ENCODE measurements at places on chromosomes 4 and X.

DNA sequence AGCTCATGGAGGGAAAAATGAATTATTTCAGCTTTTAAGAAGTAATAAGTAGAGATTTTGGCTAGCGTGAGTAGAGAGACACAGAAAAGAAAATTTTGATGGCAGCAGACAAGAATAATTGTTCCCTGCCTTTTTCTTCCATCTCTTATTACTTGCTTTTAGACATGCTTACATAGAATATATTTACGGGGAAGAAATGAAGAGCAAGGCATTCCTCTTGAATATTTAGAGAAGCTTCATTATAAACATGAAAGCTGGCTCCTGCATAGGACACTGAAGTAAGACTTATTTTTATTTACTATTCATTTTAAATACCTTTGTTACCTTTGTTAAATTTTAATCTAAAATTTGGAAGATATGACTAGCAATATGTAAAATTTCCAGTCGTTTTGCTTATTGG is 32.2 kb downstream of the DCK start:
- DNase-seq, result no peak

DNA sequence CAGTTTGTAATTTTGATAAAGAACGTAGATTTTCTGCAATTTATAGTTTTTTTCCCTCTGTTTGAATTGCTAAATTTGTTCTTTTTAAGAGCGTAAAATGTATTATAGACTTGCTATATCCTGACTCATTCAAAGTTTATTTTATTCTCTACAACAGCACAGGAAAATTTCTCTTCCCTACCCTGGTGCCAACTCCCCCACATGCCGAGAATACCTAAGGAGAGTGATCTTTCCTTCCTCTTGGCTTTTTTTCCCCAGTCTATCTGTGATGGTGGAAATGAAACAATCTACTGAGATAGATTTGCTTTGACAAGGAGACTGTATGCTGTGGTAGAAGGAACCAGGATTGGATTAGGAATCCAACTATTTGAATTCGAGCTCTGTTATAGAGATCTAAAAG is 271.6 kb downstream of the TLL1 start:
- no peak for DNase-seq

DNA sequence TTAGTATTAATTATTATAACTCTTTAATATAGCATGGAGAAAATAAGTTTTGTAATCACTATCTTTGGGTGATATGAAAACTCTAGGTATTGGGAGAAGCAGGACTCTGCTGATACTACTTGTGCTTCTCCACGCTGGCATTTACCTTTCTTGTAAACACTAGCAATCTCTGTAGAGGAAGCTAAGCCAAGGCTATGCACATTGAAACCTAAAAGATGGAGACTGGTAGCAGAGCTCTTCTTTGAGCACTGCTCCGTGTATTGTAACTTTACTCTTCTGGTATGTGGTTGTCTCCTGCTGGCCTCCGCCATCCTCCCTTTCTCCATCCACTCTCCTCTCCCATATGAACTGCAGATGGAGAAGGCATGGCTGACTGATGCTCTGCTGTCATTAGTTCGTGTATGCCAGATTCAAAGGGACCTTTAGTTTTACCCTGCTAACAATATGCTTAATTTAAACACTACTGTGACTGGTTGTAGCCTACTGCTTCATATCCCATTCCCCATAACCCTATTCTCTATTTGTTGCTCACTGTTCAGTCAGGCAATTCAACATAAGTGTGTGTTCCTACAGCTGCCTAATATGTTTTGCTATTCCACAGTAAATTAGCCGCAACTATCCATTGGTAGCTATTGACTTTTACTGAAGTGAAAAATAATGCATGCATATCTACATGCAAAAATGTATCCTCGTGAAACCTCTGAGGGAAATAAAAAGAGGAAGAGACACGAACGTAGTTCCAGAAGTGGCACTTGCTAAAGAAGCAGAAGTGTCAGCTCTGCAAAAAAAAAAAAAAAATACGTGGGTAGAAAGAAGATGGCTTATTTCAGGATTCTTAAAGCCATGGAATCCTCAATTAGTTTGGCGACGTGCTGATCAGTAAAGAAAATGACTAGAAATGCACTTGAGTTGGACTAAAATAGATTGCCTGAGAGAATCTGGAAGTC is 55.6 kb upstream of the CCSER1 start:
- DNase-seq, result no peak

- no peak for DNase-seq
Measured at GRCh38 chr4:119113033-119113655, 22.5 kb upstream of the MYOZ2 start.

GRCh38 chrX:7614616-7615015 is 228.4 kb upstream of the VCX start:
- DNase-seq, result no peak

GRCh38 chr4:130478406-130478805 is 1382.5 kb downstream of the C4orf33 start:
- DNase-seq, result no peak

GRCh38 chr4:117908306-117909207 is 125.7 kb upstream of the NDST3 start:
- no peak for DNase-seq

DNA sequence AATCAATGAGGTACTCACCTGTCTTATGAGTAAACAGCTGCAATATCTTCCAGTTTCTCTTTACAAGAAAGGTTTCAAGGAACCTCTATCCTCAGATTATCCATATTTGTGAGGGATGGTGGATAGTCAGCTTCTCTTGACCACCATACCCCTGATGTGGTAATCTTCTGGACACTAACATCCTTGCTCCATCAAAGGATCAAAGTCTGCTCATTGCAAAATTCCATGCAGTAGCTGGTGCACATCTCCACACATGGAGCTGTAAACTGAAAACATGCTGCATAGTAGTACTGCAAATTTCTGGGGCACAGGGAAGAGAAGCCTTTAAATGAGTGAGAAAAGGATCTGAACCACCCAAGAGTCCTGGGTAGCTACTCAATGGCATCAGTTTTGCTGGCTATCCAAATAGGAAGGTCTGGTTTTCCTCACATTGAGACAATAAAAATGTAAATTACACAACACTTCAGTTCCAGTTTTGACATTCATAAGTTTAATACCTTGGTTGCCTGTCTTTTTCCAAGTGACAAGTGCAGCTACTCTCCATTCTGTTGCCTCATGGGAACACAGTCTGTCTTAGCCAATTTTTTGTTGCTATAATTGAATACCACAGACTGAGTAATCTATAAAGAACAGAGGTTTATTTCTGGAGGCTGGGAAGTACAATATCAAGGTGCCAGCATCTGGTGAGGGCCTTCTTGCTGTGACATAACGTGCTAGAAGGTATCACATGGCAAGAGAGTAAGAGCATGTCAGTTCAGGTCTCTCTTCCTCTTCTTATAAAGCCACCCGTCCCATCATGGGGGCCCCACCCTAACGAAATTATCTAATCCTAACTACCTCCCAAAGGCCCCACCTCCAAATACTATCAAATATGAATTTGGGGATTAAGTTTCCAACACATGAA is 34.4 kb upstream of the ARHGEF6 start:
- DNase-seq, result no peak

GRCh38 chr4:145283909-145284308 is 103.5 kb upstream of the OTUD4 start:
- DNase-seq, result no peak

GRCh38 chrX:79601341-79602131 is 234.4 kb upstream of the ITM2A start:
- no peak for DNase-seq

DNA sequence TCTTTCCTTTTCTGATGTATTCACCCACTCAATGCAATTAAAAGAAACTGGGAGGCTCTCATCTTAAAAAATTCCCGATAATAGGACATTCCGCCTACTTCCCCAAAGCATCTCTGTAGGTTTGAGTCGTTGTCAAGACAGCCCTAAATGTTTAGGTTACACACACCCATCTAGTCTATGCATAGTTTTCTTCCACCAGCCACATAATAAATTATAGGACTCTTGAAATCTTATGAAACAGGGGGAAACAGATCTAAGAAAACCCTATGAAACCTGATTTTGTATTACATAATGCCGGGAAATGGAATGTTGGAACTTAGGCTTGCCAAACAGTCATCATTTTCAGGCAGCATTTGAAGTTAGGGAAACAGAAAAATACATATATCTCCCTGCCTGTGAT is 150.0 kb downstream of the PRKX start:
- no peak for DNase-seq

DNA sequence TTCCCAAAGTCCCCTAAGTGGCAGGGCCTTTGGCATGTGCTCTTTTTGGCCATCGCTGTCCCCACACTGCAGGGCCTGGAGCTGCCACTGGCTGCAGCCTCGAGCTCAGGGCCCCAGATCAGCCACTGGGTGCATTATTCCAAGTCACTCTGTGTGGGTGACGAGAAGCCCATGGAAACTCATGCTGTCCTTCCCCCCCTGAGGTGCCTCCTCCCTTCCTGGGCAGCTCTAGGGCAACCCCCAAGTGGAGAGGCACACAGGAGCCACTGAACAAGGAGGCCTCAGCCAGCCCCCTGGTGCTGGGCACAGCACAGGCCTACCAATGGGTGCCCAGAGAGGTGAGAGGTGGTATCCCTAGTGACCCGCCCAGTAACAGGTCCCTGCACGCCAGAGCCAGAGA is 84.5 kb downstream of the PPP2R2C start:
- DNase-seq, result no peak

GRCh38 chr4:1290165-1290977 is 680 bp downstream of the MAEA start:
- no peak for DNase-seq

DNA sequence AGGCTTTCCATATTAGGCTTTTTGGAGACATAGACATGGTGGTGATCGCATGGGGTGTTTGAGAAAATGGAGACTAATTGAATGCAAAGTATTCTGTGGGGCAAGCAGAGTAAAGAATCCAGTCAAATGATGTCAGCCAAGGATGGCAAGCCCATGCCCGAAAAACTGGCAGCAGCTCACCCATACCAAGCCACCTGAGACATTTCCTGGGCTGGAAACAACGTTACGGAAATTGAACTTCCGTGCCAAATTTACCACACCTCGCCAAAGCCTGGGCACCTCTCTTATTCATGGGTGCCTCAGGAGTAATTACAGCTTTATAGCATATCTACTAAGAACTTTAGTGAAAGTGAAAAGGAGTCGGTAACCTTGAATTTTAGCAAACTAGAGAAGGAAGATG is 166.4 kb downstream of the CBR4 start:
- no peak for DNase-seq

DNA sequence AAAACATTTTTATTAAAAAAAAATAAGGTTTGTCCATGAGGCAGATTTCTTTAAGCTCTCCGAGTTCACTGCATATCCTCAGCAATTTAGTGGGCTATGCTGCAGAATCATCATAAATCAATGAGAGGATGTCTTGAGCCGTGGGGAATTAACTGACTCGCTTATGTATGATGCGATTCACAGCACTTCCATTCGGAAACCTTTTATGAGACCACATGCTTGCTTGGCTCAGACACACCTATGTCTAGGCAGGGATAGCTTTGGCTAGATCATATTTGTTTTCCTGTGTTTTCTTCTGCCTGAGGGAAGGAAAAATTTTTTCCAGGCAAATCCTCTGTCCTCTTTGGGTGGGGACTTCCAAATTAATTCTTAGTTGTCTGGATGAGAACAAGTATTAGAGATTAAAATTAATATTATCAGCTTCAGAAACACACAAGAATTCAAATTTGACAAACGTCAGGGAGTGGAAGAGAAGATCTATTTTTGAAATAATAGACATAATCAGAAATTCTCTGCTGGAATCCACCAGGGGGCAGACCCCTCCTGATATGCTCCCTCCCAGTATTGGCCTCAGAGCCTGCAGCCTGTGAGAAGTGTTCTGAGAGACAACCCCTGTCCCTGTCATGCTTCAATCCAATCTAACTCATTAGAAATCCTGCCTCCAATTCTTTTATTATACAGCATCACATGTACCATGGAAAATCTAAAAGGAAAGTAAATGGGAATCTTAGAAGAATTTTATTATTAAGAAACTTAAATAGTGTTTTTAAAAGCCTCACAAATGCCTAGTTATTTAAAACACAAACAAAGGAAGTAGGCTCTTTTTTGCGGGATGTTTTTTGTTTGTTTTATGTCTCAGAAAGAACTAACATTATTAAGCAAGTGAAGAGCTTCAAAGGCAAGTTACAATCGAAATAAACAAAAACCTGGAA is 345.1 kb upstream of the TACR3 start:
- DNase-seq, result no peak

GRCh38 chr4:183348706-183349659 is 26.8 kb upstream of the CLDN24 start:
- no peak for DNase-seq

GRCh38 chr4:61293707-61294400 is 93.7 kb downstream of the ADGRL3 start:
- no peak for DNase-seq

DNA sequence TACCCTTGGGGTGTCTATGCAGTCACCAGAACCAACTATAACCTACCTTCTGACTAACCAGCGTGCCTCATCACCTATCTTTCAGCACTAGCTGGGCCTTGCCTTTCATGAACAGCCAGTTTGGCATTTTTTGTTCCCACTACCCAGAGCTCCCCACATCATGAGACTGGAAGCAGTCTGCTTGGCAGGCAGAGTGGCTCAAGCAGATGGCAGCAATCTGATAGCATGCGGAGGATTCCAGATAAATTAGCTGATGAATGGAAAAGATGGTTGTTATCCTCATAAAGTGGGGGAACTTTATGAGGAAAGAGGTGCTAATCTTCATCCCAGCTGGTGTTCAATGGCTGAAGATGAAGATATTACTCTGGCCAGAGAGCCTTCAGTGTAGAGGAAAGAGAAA is 243.2 kb upstream of the EDA2R start:
- no peak for DNase-seq

DNA sequence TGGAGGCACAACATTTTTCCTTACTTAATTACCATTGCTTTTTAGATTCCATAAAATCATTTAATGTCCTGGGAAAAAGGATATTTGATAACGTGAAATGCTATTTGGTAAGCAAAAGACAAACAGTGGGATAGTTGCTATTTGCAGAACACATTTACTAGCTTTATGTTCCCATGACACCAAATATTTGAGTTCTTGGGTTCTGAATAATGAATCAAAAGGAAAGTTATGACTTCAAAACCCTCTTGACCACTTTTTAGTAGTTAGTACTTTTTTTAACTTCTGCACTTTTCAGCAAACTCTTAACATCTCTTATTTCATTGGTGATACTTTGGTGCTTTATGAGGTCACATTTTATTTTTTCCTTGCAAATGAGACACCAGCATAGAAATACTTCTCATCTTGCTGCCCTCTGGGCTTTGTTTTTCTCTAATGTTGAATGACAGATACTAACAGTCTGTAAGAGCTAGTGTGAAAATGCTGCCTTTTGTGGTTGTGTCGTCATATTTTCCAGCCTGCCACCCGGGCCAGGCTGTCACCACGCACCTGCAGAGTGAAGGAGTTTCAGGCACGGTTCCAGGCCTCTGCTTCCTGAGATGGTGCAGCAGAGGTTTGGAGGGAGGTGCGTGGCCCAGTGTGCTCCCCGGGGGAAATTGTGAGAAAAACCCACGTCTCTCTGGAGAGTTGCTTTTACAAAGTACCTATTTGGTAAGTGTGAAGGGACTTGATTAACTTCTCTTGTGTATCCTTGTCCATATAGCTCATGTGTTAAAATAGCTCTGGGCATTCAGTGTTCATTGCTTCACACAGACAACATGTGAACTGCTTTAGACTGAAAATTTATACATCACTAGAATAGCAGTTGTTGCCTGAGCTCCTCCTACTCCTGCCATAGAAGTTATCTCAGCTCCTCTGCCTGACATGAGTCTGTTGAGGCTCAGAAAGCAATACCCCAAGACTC is 34.7 kb downstream of the MSL3 start:
- DNase-seq, result peak; percentile 45

- DNase-seq, result no peak
Measured at GRCh38 chrX:107477406-107477805, 28.0 kb downstream of the FRMPD3 start.

- DNase-seq, result no peak
Measured at GRCh38 chr4:152360045-152360410, 175.9 kb downstream of the FBXW7 start.

GRCh38 chr4:162803378-162803777 is 363.3 kb downstream of the NAF1 start:
- DNase-seq, result no peak
